ENCODE measurements at places on chromosomes 11 and 22.

DNA sequence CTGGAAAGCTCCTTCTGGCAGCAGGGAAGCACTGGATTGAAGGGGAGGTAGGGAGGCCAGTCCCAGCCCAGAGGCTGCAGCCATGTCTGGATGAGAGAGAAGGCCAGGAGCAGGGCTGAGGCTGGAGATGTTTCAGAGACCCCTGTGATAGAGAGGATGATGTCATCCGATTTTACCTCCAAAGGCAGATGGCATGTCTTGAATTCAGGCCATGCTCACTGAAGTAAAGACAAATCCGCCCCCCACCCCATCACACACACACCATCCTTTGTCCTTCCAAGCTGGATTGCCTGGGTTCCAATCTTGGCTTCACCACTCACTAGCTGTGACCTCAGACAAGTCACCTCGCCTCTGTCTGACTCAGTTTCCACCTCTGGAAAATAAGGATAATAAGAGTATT is 47.2 kb downstream of the TP53I11 start:
- H3K36me3 ChIP-seq = peaks cover 12% of the 10 kb centered on the region
- H3K27ac ChIP-seq = no peak overlapping the region
- H3K4me3 ChIP-seq = no peak overlapping the region
- H3K27me3 ChIP-seq = no peaks in the 10 kb centered on the region
- no peak for DNase-seq

- H3K36me3 ChIP-seq = no peaks in the 10 kb centered on the region
- no peak overlapping the region for H3K4me3 ChIP-seq
- H3K4me1 ChIP-seq = no peaks in the 10 kb centered on the region
- no peak for DNase-seq
These were observed 11.1 kb upstream of the CBX6 start for GRCh38 chr22:38882972-38883622.

DNA sequence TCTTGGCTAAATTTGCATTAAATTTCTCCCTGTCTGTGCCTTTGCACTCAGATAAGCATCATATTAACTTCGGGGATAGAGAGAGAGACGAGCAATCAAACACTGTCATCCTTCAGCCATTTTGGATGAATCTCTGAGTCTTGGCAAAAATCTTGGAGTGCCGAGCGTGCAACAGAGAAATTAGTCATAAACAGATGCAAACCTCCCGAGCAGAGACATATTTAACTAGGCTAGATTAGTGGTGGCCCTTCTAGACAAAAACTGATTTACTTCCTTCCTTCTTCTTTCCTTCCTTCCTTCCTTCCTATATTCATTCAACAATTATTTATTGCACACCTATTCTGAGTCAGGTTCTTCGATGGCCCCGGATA is 114.4 kb upstream of the BLID start:
- no peak overlapping the region for H3K27ac ChIP-seq
- H3K4me3 ChIP-seq = no peak overlapping the region
- H3K27me3 ChIP-seq = no peaks in the 10 kb centered on the region
- H3K4me1 ChIP-seq = peaks cover 9% of the 10 kb centered on the region
- H3K36me3 ChIP-seq = no peaks in the 10 kb centered on the region

DNA sequence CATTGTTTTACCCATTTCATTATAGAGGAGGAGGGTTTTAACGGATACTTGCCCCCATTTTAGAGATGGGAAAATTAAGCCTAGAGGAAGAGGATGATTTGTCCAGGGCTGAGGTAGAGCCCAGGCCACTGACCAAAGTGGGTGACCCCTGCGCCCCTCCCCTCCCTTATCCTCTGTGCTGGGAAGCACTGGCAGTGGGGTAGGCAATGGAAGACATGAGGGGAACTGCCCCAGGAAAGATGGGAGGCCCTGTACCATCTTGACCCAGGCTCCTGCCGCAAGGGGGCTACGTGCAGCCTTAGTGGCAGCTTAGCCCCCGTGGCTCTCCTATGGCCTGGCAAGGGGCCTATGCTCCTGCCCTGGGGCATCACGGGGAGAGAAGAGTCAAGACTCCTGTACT is 76.4 kb upstream of the MYOD1 start:
- no peak for DNase-seq
- no peaks in the 10 kb centered on the region for H3K4me1 ChIP-seq
- no peaks in the 10 kb centered on the region for H3K36me3 ChIP-seq
- H3K27me3 ChIP-seq = no peaks in the 10 kb centered on the region
- no peak overlapping the region for H3K27ac ChIP-seq

DNA sequence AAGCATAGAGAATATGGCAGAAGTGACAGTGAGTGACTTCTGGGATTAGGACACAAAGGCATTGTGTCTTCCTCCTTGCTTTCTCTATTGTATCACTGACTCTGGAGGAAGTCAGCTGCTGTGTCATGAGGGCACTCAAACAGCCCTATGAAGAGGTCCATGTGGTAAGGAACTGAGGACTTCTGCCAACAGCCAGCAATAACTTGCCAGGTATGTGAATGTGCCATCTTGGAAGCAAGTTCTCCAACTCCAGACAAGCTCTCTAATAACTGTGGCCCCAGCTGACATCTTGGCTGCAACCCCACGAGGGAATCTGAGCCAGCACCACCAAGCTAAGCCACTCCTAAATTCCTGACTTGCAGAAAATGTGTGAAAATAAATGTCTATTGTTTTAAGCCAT is 83.6 kb upstream of the ZBED5 start:
- no peak overlapping the region for H3K27ac ChIP-seq
- DNase-seq = no peak
- no peaks in the 10 kb centered on the region for H3K36me3 ChIP-seq
- no peaks in the 10 kb centered on the region for H3K27me3 ChIP-seq
- no peak overlapping the region for H3K4me3 ChIP-seq

GRCh38 chr11:62602141-62603071 is 741 bp upstream of the MTA2 start:
- H3K36me3 ChIP-seq = peaks cover 27% of the 10 kb centered on the region
- H3K27ac ChIP-seq = peak overlapping the region; percentile 96
- H3K4me1 ChIP-seq = peaks cover 44% of the 10 kb centered on the region
- H3K27me3 ChIP-seq = no peaks in the 10 kb centered on the region
- DNase-seq = peak; percentile 73

GRCh38 chr22:48712558-48713271 is 1115.0 kb downstream of the BRD1 start:
- H3K4me1 ChIP-seq = no peaks in the 10 kb centered on the region
- no peak overlapping the region for H3K27ac ChIP-seq
- no peak for DNase-seq
- H3K27me3 ChIP-seq = no peaks in the 10 kb centered on the region
- no peak overlapping the region for H3K4me3 ChIP-seq
- H3K36me3 ChIP-seq = no peaks in the 10 kb centered on the region

GRCh38 chr11:111299101-111300026 is 1.0 kb downstream of the POU2AF3 start:
- H3K4me3 ChIP-seq = peak overlapping the region; percentile 61
- H3K36me3 ChIP-seq = no peaks in the 10 kb centered on the region
- no peaks in the 10 kb centered on the region for H3K27me3 ChIP-seq
- no peak for DNase-seq

GRCh38 chr11:64089915-64090805 is 54.4 kb downstream of the FLRT1 start:
- no peak overlapping the region for H3K27ac ChIP-seq
- H3K4me3 ChIP-seq = no peak overlapping the region
- no peaks in the 10 kb centered on the region for H3K4me1 ChIP-seq
- H3K36me3 ChIP-seq = no peaks in the 10 kb centered on the region
- no peak for DNase-seq

GRCh38 chr22:25013607-25014006 is 61.1 kb downstream of the KIAA1671 start:
- H3K36me3 ChIP-seq = no peaks in the 10 kb centered on the region
- no peak overlapping the region for H3K4me3 ChIP-seq
- H3K27me3 ChIP-seq = no peaks in the 10 kb centered on the region

Data from right atrium auricular region (tissue), 2 donors.